ENCODE measurements at places on chromosomes 4 and X.

DNA sequence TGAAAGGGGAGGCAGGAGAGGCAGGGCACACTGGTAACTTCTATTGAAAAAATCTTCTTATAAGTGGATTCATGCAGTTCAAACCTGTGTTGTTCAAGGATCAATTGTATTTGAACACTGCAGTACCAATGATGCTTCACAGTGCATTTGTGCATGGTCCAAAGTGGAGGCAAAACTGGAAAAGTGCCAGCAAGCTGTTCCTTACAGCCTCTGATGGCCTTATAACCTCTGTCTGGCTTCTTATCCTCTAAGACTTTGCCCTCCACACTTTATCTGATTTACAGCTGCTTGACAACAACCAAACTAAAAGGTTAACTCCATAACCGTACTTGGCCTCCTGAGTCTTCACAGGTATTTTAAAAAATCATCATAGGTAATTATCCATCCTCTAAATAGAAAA lies 40.4 kb downstream of the MAGEB17 start:
- no peak for DNase-seq

DNA sequence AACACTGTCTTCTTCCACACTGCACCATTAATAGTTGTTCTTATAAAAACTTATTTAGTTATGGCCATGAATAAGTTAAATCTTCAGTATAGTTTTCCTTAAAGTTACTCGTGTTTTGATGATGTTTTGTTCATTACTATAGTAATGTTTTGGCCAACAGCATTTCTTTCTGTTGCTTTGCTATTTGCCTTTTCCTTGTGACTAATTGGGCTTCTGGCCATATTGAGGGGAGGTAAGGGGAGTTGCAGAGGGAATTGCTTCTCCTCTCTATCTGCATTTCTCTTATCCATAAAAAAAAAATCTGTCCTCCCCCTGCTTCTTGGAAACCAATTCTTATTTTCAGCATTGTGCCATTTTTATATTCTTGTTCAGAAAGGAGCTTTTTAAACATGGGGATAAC lies 42.7 kb upstream of the ZCCHC12 start:
- no peak for DNase-seq

- DNase-seq = no peak
Measured at GRCh38 chrX:104972737-104973136, 247.8 kb downstream of the TEX13A start.

- no peak for DNase-seq
Measured at GRCh38 chr4:18695733-18696527, 674.4 kb upstream of the LCORL start.

DNA sequence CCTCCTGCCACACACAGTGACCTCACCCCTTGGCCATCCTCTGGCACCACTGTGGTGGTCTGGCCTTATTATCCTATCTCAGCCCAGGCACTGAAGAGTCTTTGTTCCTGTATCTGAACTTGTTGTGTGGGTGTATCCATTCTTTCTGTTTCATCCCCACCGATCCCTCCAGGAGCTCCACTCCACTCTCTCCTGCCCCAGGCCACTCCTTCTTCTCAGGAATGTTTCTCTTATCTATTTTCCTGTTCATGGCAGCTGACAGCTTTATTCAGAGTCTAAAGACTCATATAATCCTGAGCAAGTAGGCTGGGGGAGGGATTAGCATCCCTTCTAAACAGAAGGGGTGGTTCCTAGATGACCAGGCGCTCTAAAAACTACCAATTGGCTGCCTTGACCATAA lies 150.0 kb downstream of the ANAPC10 start:
- DNase-seq = no peak

- DNase-seq = no peak
Measured at GRCh38 chrX:41981481-41982013, 58.2 kb upstream of the CASK start.

DNA sequence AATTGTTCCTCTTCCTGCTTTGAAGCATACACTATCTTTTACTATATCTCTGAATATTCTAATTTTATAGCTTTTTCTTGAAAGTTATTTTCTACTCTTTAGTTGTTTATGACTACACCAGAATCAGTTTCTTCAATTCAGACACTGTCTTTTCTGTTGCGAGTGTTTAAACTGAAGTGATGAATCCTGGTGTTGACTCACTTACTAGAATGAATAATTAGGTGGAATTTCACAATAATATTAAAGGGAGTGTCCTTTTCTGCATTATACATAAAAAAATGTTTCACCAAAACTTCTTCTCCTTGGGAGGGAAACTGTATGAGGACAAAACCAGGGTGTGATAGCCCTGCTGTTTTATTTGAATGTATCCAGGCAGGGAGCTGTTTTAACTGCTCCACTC lies 1383.1 kb downstream of the C4orf33 start:
- DNase-seq = no peak

DNA sequence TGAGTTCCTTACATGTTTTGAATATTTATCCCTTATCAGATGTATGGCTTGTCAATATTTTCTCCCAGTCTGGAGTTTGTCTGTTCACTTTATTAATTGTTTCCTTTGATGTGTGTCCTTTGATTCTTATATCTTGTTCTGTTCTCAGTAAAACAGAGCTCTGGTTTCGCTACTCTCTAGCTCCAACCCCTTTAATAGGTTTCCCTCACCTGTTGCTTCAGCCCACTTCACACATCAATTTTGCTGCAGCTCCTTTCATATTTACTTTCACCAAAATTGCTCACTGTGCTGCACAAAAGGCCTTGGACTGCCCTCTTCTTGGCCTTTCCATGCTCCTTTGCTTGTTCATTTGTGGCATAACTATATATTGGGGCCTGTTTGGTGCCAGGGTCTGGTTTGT lies 85.1 kb downstream of the CFAP299 start:
- no peak for DNase-seq

DNA sequence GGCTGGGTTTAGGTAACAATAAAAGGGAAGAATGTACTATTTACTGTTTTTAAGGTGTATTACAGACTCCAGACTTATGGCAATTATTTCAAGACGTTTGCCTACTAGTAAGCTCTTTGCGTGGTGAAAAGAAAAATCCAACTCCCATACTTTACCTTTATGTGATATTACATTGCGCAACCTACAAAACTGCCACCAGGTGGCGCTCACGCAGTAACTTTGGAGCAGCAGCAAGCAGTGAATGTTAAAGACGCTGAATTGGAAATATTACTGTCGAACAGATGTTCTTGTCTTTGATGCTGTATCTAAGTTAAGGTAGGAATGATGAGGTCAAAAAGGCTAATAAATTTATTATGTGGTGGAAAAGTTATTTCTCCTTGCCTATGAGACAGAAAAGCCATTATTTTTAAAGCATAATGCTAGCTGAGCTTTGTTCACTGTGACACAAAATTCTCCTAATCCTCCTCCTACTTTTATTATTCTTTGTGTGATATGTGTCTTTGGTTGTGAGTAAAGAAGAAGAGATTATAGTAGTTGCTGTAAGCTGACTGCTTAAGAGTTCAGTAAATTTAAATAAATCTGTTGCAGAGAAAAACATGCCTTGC lies 1099.8 kb upstream of the TENM3 start:
- DNase-seq = peak; percentile 73

DNA sequence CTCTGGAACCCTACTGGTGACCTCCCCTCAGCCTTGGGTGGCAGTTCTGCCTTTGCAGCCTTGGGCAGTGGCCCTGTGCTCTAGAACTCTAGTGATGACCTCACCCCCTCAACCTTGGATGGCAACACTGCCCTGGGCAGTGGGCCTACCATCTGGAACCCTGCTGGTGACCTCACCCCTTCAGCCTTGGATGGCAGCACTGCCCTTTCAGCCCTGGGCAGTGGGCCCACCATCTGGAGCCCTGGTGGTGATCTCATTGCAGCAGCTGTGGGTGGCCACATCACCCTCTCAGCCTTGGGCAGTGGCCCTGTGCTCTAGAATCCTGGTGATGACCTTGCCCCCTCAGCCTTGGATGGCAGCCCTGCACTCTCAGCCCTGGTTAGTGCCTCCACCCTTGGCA lies 129.3 kb downstream of the RBMX2 start:
- DNase-seq = no peak

- DNase-seq = no peak
Measured at GRCh38 chr4:110753466-110753865, 130.6 kb upstream of the PITX2 start.

- peak; percentile 91 for DNase-seq
Measured at GRCh38 chr4:76003035-76003434, 4.3 kb downstream of the CXCL9 start.

DNA sequence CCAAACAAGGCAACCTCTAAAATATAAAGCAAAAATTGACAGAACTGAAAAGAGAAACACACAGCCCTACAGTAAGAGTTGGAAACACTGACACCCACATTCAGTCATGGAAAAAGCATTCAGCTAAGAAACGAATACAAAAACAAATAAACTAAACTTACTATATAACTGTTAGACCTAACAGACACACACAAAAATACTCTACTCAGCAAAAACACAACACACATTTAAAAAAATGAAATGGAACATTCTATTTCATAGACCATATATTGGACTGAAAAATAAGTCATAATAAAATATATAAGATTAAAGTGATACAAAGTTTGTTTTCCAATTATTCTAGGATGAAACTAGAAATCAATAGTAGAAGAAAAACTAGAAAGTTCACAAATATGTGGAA lies 488.8 kb upstream of the POU3F4 start:
- no peak for DNase-seq

DNA sequence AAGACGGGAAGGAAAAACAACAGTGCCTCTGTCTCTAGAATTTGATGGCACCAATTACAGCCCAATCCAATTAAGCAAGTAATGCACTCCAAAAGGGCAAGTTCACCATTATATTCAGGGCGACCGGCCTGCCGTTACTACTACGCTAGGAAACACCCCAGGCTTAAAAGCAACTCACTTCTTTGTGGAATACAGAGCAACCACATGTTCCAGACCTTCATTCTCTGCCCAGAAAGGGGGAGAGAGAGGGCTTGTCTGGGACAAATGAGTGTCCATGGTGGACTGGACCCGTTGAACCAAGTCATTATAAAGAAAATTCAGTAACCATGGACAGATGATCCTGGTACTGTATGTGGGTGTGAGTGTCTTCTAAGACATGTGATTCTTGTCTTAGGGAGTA lies 1.6 kb downstream of the KDR start:
- no peak for DNase-seq

GRCh38 chrX:38220024-38220414 lies 652 bp downstream of the SRPX start:
- peak; percentile 26 for DNase-seq

- no peak for DNase-seq
Measured at GRCh38 chr4:37477126-37477525, 209.1 kb downstream of the RELL1 start.

DNA sequence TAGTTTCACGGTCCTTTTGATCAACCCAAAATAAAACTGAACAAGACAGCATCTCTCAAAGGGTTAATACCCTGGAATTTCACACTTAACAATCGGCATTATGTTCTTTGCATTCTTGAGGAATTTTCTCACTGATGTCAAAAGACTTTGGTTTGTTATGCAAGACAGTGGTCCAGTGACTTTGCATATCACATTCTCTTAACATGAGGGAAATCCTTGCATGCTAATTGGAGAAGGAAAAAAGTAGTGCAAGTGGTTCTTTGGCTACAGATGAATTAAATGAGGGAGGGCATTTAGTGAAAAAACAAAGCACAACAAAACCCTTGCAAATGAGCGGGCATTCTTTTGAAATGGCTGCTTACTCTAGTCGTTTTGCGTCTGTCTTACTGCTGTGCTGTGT lies 105.1 kb upstream of the LIMCH1 start:
- peak; percentile 14 for DNase-seq

GRCh38 chrX:3448563-3448962 lies 102.1 kb upstream of the MXRA5 start:
- no peak for DNase-seq

DNA sequence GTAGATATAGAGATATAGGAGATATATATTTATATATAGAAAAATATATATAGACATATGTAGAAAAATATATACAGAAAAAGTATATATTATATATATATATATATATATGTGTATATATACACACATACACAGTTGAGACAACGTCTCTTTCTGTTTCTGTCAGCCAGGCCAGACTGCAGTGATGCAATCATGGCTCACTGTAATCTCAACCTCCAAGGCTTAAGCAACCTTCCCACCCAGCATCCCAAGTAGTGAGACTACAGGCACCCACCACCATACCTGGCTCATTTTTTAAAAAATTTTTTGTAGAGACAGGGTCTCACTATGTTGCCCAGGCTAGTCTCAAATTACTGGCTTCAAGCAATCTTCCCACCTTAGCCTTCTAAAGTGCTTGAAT lies 426.3 kb downstream of the GPM6A start:
- no peak for DNase-seq

GRCh38 chr4:127997534-127998388 lies 32.6 kb downstream of the ABHD18 start:
- DNase-seq = peak; percentile 41

DNA sequence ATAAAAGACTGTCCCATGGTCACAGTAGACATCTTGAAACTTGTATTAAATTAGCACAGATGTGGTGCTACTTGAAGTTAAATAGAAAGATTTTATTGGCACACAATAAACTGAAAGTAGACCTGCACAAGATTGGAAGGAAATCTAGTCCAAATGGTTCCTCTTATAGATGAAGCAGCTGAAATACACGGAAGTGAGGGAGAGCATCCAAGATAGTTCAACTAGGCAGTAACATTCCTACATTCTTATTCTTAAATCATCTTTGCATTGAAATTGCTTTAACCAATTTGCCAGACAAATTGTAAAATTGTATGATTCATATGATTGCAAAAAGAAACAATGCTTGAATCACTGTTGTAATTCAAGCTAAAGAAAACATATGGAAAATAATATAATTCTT lies 87.6 kb upstream of the VCX3B start:
- no peak for DNase-seq

DNA sequence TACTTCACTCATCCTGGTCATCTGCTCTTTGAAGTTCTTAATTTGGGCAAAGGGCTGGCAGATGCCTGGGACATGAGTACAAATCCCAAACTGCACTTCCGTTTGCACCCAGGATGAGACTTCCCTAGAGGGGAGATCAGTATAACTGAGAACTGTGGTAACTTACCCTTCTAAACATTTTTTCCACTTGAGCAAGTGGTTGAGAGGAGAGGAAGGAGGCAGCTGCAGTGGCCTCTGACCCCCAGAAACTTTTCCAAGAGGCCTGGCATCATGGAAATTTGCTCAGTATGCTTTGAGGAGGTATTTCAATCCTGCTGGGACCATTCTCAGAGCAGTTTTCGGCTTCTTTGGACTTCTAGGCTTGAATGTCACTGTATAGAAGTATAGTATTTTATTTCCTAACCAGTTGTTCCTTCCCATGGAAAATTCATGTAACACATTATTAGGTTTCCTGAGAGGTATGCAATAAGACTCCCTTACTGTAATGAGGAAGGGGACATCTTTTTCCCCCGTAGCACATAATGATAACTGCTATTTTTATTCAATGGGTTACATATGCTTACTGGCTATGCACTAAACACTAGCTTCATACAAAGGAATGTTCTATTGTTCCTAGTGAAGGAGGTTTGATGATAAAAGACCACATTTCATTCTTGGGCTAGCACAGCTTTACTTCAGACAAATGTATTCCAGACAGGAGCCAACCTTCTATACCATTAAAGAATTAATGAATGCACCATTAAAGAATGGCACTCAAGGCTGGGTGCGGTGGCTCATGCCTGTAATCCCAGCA lies 129.3 kb downstream of the SHROOM3 start:
- DNase-seq = no peak

Measured in inflammatory macrophage (primary cell).